ENCODE measurements at places on chromosomes 5 and 9.

- DNase-seq, result no peak
Measured at GRCh38 chr5:139848508-139849100, 53.0 kb downstream of the PSD2 start.

DNA sequence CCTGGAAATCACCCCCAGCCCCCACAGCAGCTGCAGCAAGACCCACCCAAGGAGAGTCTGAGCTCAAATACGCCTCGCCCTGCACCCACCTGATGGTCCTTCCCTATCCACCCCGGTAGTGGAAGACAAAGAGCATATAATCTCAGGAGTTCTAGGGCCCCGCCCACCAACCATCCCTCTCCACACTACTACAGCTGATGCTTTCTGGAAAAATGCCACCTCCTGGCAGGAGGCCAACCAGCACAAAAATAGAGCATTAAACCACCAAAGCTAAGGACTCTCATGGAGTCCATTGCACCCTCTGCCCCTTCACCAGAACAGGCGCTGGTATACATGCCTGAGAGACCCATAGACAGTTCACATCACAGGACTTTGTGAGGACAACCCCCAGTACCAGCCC, 22.5 kb upstream of the NIPSNAP3A start:
- DNase-seq, result no peak

DNA sequence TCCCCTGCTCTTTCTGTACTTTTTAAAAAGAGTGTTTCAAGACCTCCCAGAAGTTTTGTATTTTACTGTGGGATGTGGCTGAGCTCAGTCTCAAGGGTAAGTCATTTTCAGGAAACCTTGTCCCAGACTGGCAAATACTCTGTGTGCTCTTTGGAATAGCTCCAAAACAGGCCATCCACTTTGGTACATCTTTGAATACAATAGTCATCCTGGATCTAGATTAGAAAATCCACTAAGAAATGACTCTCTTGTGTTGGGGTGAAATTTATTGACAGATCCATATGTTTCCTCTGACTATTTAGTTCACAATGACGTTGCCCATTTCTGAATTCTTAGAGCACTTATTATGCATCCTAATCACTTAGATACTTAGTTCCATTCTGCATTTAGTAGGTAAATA, 95.2 kb downstream of the PLCXD3 start:
- DNase-seq, result no peak

GRCh38 chr5:67996596-67996995, 219.0 kb upstream of the PIK3R1 start:
- DNase-seq, result no peak

- DNase-seq, result no peak
Measured at GRCh38 chr5:96180684-96181435, 219.2 kb upstream of the ELL2 start.

GRCh38 chr9:115442054-115442453, 324.1 kb upstream of the TNC start:
- no peak for DNase-seq

GRCh38 chr9:133514460-133515239, 10.1 kb downstream of the MYMK start:
- no peak for DNase-seq
